ENCODE measurements at places on chromosomes 2 and 18.

DNA sequence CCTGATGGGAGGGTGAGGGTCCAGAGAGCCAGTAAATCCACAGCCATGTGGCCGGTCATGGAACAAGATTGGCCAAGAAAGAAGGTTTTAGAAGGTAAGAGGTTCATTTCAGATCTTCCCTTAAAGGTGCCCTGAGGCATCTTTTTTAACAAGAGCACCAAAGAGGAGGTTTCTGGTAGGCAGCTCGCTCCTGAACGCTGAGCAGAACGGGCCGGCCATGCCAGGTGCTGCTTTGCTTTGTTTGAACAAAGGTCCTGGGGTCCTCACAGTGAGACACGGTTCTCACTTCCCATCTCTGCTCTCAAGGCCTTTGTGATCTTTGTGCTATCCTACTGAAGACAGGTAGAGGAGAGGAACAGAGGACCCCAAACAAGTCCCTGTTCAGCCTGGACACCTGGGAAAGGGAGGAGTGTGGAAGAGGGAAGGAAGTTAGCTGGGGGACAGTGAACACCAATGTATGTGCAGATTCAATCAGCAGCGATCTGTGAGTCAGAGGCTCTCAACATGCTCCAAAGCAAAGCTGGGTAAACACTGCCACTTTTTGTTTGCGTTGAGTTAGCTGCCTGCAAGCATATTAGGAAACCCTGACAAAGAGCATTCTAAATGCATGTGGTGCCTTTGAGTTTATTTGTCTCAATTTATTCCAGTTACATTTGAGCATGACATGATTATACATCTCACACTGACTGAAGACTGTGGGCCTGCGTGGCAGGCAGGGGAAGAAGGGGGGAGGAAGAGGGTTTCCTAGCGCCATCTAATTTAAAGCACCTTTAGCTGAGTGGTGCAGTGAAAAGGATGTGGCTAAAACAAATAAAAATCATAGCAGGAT is 102.4 kb downstream of the ASB1 start:
- no peak for DNase-seq

DNA sequence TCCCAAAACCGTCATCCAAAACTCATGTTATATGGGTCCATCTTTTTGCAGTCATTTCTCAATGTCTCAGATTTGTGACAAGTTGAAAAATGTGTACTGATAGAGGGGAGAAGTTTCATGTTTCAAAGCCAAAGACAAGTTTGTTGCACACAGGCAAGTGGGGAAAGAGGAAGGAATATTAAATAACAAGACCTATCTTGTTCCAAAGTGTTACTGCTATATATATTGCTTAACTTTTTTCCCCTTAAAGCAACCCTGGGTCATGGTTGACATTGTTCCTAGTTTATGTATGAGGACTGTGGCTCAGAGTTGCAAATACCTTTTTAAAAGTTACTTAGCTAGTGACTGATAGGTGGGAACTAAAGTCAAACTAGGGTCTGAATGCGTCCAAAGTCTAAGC is 1.7 kb downstream of the ITGA4 start:
- DNase-seq: no peak

GRCh38 chr2:2777213-2777612 is 446.1 kb upstream of the MYT1L start:
- DNase-seq: no peak

DNA sequence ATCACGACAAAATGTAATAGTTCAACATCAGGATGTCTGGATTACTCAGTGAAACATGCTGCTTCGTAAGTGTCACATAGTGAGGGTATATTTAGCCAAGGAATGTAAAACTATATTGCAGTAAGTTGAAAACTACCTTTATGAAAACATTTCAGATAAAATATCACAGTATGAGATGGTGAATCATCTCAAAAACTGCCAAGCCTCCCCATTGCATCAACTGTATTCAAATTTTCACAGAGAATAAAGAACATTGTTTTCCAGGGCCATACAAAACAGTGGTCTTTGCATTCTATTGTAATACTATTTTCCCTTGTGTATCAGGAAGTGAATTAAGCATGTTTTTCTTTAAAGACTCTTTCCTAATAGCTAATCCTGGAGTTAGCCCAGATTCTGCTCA is 47.6 kb upstream of the MSTN start:
- no peak for DNase-seq

- no peak for DNase-seq
Observed at GRCh38 chr2:46818141-46818621, 97.4 kb downstream of the MCFD2 start.

GRCh38 chr2:240468303-240469238 is 33.1 kb downstream of the GPC1 start:
- no peak for DNase-seq
